ENCODE measurements at places on chromosomes 1 and 21.

DNA sequence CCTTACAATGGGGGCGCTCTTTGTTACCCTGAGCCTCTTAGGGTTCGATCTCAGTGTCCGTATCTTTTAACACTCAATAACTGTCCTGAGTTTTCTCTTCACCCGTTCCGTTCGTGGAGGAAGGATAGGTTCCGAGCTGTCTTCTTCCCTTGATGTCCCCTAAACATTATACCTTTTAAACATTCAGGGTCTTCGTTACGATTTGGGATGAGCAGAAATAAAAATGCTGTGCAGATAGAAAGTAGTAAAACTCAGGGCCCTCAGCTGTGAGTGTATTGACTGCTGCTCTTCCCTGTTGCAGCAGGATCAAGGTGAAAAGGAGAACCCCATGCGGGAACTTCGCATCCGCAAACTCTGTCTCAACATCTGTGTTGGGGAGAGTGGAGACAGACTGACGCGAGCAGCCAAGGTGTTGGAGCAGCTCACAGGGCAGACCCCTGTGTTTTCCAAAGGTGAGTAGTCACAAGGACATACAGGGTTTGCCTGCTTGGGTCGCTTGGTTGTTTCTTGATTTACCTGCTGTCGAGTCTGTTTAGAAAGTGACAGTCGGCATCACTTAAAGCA lies 784 bp downstream of the RPL11 start:
- no peak for DNase-seq

GRCh38 chr1:37901191-37901892 lies 42.0 kb upstream of the MTF1 start:
- no peak for DNase-seq

DNA sequence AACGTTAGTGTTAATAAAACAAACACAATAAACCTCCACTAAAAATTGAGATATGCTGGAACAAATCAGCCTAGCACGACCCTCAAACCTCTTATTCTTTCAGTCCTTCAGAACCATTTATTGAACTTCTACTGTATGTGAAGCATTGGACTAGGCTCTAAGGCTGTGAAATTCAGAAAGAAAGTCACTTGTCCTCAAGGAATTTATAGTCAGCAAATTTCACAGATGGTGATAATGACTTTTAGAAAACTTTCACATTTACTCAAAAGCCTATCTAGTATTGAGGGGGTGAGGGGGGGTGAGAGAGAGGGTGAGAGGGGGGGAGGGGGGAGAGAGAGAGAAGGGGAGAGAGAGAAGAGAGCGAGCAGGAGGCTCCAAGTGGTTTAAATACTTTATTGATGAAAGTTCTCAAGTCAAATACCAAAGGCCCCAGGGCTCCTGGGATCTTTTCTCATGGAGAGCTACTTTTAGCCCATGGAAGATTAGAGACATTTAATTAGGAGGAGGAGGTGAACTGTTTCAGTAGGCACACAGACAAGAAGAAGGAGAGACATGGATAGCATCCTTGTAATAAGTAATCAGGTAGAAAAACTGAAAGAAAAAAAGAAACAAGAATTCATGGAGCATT lies 66.3 kb upstream of the SSX2IP start:
- DNase-seq, result no peak

- no peak for DNase-seq
Observed at GRCh38 chr1:223179786-223180185, 36.7 kb upstream of the TLR5 start.

GRCh38 chr1:228940526-228940925 lies 205.2 kb downstream of the RHOU start:
- DNase-seq, result no peak

DNA sequence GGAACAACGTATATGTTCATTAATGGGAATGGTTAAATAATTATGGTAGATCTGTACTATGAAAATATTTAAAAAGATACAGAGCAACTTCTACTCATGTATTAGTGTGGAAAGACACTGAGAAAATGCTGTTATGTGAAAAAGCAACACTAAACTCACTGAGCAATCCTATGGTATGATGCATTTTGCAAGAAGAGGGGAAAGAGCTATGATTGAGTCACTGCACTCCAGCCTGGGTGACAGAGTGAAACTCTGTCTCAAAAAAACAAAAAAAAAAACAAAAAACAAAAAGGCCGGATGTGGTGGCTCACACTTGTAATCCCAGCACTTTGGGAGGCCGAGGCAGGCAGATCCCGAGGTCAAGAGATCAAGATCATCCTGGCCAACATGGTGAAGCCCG lies 44.4 kb downstream of the ATP5PO start:
- no peak for DNase-seq

GRCh38 chr1:1137256-1138045 lies 21.6 kb upstream of the C1orf159 start:
- DNase-seq, result no peak

DNA sequence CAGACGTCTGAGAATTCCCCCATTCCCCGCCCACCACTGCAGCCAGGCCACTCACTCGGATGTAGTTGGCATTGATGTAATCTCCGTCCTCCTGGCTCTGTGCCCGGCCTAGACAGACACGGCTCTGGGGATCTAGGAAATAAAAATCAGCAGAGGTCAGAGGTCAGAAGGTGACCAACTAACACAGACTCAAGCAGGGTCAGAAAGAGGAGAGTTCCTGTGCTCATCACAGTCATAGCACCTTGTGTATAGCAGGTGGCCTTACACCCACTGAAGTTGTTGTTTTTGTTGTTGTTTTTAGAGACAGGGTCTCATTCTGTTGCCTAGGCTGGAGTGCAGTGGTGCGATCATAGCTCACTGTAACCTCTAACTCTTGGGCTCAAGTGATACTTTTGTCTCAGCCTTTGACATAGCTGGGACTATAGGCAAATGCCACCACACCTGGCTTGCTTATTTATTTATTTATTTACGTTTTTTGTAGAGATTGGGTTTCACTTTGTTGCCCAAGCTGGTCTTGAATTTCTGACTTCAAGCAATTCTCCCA lies 4.9 kb downstream of the PTPN7 start:
- no peak for DNase-seq

- DNase-seq, result no peak
Observed at GRCh38 chr1:41399145-41399795, 38.0 kb downstream of the FOXO6 start.

GRCh38 chr1:229272164-229273158 lies 1.6 kb downstream of the RAB4A start:
- no peak for DNase-seq

DNA sequence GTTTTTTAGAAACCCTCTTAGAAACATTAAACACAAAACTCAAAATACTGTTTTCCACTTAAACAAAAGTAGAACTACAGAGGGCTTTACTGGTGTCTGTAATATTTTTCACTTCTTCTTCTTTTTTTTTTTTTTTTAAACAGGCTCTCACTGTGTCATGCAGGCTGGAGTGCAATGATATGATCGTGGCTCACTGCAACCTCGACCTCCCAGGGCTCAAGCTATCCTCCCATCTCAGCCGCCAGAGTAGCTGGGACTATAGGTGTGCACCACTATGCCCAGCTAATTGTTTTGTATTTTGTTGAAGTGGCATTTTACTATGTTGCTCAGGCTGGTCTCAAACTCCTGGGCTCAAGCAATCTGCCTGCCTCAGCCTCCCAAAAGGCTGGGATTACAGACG lies 194.8 kb downstream of the DAB1 start:
- no peak for DNase-seq

DNA sequence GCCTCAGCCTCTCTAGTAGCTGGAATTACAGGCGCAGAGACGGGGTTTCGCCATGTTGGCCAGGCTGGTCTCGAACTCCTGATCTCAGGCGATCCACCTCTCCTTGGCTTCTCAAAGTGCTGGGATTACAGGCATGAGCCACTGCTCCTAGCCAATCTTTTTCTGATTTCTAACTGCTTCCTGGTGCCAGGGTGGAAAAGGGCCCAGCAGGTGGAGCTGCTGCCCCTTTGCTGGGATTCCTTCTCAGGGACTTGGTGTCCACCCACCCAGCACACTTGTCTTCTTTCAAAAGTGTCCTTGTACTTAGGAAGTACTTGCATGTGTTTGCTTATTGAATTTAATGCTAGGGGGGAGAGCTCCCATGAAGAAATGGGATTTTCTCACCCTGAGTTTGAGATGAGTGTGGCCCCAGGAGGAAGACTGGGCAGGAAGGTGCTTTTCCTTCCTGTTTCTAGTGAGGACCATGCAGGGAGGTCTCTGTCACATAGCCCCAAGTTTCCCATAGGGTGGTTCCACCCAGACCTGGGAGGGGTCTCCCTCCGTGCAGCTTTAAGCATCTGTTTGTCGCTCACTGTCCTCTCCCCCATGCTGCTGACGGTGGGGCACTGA lies 14.2 kb downstream of the UTP11 start:
- no peak for DNase-seq

DNA sequence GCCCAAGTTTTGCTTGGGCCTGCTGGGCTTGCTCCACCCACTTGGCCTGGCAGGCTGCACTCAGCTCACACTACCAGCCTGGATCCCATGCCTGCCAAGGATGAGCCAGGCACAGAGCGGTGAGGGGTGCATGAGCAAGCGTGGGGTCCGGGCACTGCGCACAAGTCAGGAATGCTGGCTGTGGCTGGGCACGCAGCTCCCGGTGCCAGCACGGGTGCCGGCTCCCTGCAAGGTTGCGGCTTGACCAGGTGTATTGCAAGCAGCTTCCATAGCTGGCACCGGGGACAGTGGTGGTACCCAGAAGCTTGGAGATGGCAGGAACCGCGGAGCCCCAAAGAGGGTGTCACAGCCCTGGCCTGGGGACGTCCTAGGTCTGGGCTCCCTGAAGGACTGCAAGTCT lies 224.4 kb upstream of the NRIP1 start:
- no peak for DNase-seq
